ENCODE measurements at places on chromosomes 7 and 10.
A peak's percentile ranks its signal among the peaks of the same experiment; 100 is the strongest.

- no peaks in the 10 kb centered on the region for H3K27me3 ChIP-seq
- H3K36me3 ChIP-seq = no peaks in the 10 kb centered on the region
- DNase-seq = no peak
Measured at GRCh38 chr7:15525652-15526263, 36.1 kb downstream of the AGMO start.

- H3K27me3 ChIP-seq = no peaks in the 10 kb centered on the region
- no peak for DNase-seq
- H3K4me3 ChIP-seq = no peak overlapping the region
- peaks cover 5% of the 10 kb centered on the region for H3K4me1 ChIP-seq
- H3K27ac ChIP-seq = no peak overlapping the region
Measured at GRCh38 chr10:29873941-29874484, 185.4 kb downstream of the JCAD start.

DNA sequence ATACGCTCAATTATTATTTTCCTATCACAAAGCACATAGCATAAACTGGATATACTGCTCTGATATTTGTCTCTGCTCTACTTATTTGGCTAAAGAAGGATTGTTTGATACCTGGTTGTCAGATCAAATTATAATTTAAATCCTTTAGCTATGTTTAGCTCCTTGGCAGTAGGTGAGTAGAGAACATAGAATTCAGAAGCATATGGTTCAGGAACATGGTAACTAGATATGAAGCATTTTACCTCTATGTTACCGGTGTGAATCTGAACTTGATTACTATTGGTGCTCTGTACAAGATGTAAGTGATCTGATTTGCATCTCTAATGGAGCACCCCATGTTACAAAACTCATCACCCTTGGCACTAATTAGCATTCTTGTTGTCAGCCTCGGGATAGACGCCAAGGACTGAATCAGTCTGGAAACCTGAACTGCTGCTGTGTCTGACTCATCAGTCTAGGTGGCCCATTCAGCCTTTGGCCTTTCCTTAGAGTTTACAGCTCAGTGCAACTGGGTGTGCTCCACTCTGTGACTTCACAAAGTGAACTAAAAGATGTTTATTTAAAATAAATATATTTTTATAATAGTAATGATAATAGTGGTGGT lies 12.3 kb upstream of the MYPN start:
- no peaks in the 10 kb centered on the region for H3K4me1 ChIP-seq
- no peak overlapping the region for H3K27ac ChIP-seq
- no peaks in the 10 kb centered on the region for H3K36me3 ChIP-seq

GRCh38 chr7:44853391-44853790 lies 5.5 kb upstream of the H2AZ2 start:
- no peak overlapping the region for H3K27ac ChIP-seq
- no peak for DNase-seq
- H3K27me3 ChIP-seq = no peaks in the 10 kb centered on the region
- H3K4me3 ChIP-seq = no peak overlapping the region
- peaks cover 3% of the 10 kb centered on the region for H3K4me1 ChIP-seq

DNA sequence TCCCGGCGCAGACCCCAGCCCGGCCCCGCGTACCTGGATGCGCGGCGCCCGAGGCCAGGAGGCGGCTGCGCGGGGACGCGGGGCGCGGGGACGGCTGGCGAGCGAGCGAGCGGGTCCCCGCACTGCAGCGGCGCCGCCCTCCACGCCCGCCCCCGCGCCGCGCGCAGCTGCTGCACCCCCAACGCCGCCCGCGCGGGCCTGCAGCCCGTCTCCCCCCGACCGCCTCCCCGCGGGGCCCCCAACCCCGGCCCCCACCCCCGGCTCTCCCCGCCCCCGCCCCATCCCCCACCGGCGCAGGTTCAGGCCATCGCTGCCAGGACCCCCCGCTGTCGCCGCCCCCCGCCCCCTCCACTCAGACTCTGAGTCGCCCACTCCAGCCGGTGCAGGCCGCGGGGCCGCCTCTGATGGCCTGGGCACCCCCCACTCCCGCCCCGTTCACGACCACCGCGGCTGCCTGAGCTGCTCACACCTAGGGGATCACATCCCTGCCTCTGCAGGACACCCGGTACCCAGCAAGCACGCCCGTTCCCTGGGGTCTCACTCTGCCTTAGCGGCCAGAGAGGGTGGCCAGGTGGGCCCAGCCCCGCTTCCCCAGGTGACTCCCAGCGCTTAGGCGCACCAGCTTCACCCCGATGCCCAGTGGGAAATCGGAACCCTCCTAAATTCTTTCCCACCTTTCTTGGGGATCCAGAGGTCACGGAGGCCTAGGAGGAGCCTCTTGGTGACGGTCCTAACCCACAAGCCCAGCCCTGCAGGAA lies 13.9 kb upstream of the DNAAF5 start:
- no peak for DNase-seq
- no peaks in the 10 kb centered on the region for H3K4me1 ChIP-seq
- peak overlapping the region; percentile 50 for H3K4me3 ChIP-seq
- no peaks in the 10 kb centered on the region for H3K27me3 ChIP-seq
- peak overlapping the region; percentile 65 for H3K27ac ChIP-seq
- no peaks in the 10 kb centered on the region for H3K36me3 ChIP-seq

GRCh38 chr10:34758447-34758996 lies 56.6 kb downstream of the PARD3 start:
- DNase-seq = no peak
- H3K27ac ChIP-seq = no peak overlapping the region
- peaks cover 21% of the 10 kb centered on the region for H3K4me1 ChIP-seq
